ENCODE measurements at places on chromosomes 5 and 9.

- no peak for DNase-seq
Measured at GRCh38 chr5:1526190-1526631, 2.5 kb upstream of the LPCAT1 start.

- DNase-seq = no peak
Measured at GRCh38 chr9:19969721-19970120, 180.9 kb upstream of the SLC24A2 start.

DNA sequence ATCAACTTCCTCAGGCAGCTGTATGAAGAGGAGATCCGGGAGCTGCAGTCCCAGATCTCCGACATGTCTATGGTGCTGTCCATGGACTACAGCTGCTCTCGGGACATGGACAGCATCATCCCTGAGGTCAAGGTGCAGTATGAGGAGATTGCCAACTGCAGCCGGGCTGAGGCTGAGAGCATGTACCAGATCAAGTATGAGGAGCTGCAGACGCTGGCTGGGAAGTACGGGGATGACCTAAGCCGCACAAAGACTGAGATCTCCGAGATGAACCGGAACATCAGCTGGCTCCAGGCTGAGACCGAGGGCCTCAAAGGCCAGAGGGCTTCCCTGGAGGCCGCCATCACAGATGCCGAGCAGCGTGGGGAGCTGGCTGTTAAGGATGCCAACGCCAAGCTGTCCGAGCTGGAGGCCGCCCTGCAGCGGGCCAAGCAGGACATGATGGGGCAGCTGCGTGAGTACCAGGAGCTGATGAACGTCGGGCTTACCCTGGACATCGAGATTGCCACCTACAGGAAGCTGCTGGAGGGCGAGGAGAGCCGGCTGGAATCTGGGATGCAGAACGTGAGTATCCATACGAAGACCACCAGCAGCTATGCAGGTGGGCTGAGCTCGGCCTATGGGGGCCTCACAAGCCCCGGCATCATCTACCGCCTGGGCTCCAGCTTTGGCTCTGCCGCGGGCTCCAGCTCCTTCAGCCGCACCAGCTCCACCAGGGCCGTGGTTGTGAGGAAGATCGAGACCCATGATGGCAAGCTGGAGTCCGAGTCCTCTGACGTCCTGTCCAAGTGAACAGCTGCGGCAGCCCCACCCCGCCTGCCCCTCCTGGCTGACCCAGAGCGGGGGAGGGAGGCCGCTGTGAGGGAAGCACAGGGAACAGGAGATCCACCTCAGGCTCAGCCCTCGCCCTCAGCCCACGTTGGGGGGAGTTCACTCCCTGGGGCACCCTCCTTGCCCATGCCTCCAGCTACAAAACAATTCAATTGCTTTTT is 84.0 kb downstream of the SEC61B start:
- DNase-seq = no peak

- no peak for DNase-seq
Measured at GRCh38 chr5:78058625-78059024, 235.9 kb downstream of the AP3B1 start.

GRCh38 chr9:107283623-107284616 is 841 bp downstream of the RAD23B start:
- peak; percentile 93 for DNase-seq

- no peak for DNase-seq
Measured at GRCh38 chr5:127447827-127448226, 69.6 kb upstream of the PRRC1 start.

- no peak for DNase-seq
Measured at GRCh38 chr5:91983869-91984268, 600.8 kb upstream of the ARRDC3 start.

DNA sequence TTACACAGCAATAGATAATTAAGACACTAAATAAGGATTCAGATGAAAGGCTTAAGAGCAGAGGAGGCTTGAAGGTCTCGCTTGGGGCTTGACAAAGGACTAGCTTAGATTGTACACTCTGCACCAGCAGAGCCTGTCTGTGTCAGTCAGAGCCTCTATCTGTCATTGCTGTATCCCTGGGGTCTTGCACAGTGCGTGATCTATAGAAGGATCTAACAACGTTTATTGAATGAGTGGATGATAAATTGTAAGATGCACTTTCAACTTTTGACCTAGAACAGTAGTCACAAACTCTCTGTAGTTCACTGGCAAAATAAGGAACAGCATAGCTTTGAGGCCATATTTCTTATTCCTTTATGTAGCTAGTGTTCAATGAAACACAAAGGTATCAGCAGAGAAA is 173.5 kb downstream of the ENTREP1 start:
- no peak for DNase-seq

DNA sequence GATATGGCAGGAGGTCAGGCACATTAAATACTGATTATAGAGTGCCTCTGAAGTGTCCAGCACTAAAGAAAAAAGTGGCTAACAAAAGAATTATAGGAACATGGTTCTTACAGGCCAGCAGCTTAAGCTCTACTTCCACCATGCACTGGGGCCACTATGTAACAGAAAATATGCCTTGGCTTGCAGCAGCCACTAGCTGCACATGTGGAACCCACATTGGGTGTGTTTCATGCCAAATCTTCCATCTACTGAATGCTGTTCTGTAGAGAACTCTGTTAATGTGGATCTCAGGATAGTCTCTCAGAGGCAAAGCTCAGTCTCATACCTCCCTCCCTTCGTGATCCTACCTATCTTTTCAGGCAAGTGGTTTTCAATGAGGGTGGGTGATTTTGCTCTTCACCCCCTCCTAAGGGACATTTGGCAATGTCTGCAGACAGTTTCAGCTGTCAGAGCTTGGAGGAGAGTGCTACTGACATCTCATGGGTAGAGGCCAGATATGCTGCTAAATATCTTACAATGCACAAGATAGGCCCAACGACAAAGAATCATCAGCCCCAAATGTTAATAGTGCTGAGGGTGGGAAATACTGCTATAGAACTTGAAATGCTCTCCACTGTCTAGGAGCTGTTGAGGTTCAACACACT is 218.9 kb downstream of the TARS1 start:
- no peak for DNase-seq

- DNase-seq = no peak
Measured at GRCh38 chr5:141514330-141515133, 25.7 kb downstream of the PCDHGC5 start.

- no peak for DNase-seq
Measured at GRCh38 chr5:81495286-81495685, 101.4 kb upstream of the ACOT12 start.

DNA sequence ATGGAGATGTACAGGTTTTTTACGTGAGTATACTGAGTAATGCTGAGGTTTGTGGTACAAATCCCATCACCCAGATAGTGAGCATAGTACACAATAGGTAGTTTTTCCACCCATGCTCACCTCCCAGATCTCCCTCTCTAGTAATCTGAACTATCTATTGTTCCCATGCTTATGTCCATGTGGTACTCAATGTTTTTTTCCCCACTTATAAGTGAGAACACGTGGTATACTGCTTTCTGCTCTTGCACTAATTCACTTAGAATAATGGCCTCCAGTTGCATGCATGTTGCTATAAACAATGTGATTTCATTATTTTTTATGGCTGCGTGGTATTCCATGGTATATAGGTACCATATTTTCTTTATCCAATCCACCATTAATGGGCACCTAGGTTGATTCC is 593.9 kb downstream of the ANXA1 start:
- DNase-seq = no peak

DNA sequence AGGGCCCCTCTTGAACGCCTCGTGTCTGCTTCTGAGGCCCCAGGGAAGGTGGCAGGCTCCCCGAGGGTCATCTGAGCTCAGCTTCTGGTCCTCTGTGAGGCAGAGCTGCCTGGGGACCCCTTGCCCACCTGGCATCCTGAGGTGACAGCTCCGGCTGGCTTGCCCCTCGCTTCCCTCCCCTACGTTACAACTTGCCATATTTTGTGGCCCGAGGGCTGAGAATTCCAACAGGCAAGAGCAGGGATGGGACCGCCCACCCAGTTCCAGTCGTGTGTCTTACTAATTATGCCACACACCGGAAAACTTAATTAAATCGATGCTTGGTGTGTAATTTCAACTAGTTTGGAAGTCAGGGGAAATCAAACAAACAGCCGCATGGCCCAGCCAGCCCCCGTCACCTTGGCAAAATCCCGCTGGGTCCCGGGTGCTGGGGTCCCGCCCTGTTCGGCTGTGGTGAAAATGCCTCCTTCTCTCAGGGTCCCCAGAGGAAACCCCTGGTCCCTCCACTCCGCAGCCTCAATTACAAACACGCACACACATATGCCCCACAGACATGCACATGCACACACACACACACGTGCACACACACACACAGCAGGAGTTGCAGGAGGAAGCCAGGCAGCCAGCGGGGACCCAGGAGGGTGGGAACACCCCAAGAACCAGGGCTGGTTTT is 221.0 kb upstream of the IER5L start:
- no peak for DNase-seq

DNA sequence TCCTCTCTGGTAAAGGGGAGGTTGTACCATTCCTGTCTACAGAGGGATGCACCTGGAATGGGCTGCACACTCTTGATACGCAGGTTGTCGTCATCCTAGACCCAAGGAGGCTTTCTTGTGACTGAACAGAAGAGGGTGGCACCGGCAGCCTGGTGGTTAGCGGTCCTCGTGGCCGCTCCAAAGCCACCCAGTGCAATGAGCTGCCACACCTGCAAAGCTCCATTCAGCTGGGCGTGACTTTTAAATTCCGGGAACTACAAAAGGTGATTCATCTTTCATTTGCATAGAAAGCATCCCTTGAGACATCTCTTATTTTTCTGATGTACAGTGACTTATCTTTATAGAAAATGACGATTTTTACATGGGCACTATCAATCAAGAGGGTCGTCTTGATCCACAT is 286.1 kb upstream of the IRX1 start:
- peak; percentile 97 for DNase-seq

DNA sequence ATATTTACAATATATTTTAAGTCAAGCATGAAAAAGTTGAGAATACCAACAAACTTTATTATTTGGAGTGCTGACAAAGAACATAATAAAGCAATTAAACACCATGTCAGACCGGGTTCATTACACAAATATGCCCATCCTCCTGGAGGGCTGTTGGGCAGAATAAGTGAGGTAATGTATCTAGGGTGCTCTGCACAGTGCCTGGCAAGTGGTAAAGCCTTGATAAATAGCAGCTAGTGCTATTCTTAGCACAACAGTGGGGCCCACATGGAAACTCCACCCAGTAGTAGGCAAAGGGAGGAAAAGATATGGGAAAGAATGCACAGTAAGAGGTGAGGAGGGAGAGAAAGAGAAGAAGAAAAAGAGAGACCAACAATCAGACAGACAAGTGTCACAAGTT is 97.7 kb downstream of the SLC1A3 start:
- no peak for DNase-seq

DNA sequence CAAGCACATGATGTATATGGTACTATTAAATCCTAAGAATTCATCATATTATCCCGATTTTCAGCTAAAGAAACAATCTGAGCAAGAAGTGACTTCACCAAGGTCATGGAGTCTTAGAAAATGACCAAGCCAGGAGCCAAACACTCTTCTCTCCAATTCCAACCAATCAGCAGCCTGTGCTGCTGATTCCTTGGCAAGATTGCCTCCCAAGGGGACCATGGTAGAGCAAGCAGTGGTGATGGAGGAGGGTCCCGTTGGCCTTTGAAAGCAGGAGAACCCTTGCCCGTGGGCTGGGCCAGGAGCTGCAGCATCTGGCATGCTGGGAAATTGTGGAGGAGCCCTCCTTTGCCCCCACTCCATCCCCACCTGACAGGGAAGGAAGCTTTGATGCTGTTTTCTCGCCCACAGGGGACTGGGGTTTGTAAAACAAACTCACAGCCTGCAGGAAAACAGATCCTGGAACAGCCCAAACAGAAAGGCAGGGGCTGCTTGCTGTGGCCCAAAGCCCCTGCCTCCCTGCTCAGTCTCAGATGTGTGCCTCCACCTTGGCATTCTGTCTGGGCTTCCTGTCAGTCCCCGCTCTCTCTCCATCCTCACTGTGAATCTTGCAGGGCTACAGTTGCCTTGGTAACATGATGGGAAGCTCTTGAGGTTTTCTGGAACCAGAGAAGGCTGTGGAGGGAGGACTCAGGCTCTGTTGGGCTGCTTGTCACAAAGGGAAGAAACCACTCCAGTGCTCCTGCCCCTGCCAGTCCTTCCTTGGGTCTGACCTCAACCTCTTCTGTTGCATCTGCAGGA is 70.8 kb upstream of the HSPA9 start:
- no peak for DNase-seq

GRCh38 chr5:31231177-31231838 is 37.8 kb downstream of the CDH6 start:
- no peak for DNase-seq

DNA sequence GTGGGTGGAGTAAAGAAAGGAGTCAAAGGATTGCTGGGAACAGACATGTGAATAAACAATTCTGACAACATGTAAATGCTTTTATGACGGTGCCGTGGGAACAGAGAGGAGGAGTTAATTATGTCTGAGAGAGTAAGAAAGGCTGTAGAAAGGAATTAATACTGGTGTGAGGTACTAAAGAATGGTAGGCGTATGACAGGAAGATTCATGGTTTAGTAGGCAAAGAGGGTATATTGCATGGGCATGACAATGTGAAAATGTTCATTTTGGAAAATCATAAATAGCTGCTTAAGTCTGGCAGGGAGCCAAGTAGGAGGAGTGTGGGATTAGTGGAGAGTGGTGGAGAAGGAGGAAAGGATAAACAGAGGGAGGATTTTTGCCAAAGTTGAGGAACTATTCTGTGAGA is 19.7 kb downstream of the NAA35 start:
- no peak for DNase-seq

- DNase-seq = peak; percentile 17
Measured at GRCh38 chr5:141186897-141187512, at the start of gene PCDHB9. PCDHB9 (plus strand) TSS chr5:141187161; CDS start chr5:141187319, 158 bp downstream.

DNA sequence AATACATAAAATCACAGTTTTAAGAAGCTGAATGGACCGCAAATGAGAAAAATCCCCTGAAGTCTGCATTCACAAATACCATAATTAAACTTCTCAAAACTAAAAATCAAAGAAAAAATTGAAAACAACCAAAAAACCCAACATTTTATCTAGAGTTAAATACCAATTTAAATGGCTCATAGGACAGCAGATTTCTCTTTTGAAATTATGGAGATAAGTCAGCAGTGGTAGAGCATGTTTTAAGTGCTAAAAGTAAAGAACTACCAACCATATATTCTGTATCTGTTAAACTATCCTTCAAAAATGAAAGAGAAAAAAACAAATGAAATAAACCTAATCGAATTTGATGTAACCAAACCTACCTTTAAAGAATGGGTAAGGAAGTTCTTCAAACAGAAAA is 862.8 kb downstream of the TAF11L14 start:
- DNase-seq = no peak

- no peak for DNase-seq
Measured at GRCh38 chr5:34031117-34031516, 11.9 kb downstream of the C1QTNF3 start.

- peak; percentile 87 for DNase-seq
Measured at GRCh38 chr5:15003511-15003920, 131.9 kb upstream of the ANKH start.

- DNase-seq = no peak
Measured at GRCh38 chr5:162837155-162837554, 600.2 kb upstream of the CCNG1 start.
